ENCODE measurements at places on chromosomes 6 and 20. TPM values are rescaled to one million over a fixed set of nuclear protein-coding genes. Genes with fewer than 3 reads are reported as not detected.

Gene BMP2
- polyA plus RNA-seq, result not detected

Gene SNTA1
- 13.2 TPM for polyA plus RNA-seq

Gene C20orf202
- not detected for polyA plus RNA-seq

Gene MOCS1
- polyA plus RNA-seq, result 0.19 TPM

Gene LY6G6F
- 0.95 TPM for polyA plus RNA-seq

Gene ARHGAP40
- not detected for polyA plus RNA-seq

Gene PAK5
- polyA plus RNA-seq, result not detected

Gene ENPP5
- 1.7 TPM for polyA plus RNA-seq

Gene TGM3
- not detected for polyA plus RNA-seq

Gene ACTR5
- polyA plus RNA-seq, result 12.5 TPM

Gene BPIFB4
- not detected for polyA plus RNA-seq

Gene C6orf15
- polyA plus RNA-seq, result not detected

Gene TMEM242
- polyA plus RNA-seq, result 14.5 TPM

Gene RAB32
- polyA plus RNA-seq, result 0.68 TPM

Gene PRR18
- not detected for polyA plus RNA-seq

Gene GPR63
- not detected for polyA plus RNA-seq

Gene CCDC170
- not detected for polyA plus RNA-seq

Gene ENPP4
- 4.4 TPM for polyA plus RNA-seq

Gene CYB5R4
- polyA plus RNA-seq, result 68.5 TPM

Gene AVP
- polyA plus RNA-seq, result not detected

Gene RIPPLY2
- not detected for polyA plus RNA-seq

Gene CDC5L
- 16.0 TPM for polyA plus RNA-seq

Measured in IgD-negative memory B cell (primary cell).